ENCODE measurements at places on chromosomes 11 and 22. TPM values are rescaled to one million over a fixed set of nuclear protein-coding genes. Genes with fewer than 3 reads are reported as not detected.

DNA sequence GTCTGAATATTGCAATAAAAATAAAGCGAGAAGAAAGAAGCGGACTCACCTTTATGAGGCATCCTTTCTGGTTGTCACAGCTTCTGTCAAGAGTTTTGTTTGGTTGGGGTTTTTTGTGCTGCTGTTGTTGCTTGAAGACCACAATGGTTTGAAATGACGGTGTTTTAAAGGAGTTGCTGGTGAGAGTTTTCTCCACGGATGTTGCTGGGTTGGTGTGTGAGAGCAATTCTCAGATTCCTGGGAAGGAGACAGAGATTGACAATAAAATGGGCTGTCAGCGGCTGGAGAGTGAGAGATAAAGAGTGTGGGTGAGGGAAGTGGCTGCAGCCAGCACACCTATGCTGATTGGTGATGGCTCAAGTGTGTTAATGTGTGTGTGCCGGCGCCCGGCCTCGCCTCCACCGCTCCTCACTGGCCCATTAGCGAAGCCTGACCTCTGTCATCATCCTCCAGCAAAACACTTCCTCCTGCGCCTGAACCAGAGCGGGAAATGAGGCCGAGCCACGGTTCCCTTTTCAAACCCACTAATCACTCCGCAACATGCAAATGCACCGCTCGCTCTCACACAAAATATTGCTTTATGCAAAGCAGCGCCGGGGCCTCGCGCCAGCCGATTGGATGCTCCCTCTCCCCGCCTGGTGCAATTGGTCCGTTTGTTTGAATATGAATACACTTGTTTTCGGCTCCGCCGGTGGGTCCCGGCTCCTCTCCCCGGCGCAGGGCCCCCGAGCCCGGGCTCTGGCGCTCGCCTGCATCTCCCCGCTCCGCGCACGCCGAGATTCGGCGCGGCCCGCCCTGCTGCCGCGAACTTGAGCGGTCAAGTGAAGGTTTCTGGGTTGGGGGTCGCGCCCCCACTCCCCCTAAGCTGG lies at the start of gene PAX6:
Gene PAX6, minus strand, starts transcription at position 544 of the 869 bp plus-strand sequence. CDS start 4,911 bp downstream, outside the sequence.
- no peak for DNase-seq

DNA sequence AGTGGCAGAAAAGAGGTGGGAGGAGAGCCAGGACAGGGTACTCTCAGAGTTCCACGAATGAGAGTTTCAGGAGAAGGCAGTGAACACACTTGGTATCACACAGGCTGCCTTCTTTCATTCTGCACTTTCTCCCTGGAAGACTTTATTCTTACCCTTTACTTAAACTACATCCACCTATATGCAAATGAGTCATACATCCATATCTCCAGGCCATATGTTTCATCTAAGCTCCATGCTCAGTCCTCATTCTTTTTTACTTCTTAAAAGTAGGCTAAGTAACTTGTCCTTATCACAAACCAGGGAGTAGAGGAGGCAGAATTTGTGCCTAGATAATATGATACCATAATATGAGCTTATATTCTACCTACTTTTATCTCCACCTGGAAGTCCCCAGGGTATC lies 6.2 kb upstream of the HYLS1 start:
- DNase-seq, result no peak

- DNase-seq, result no peak
These were observed 1152.1 kb downstream of the TBC1D22A start for GRCh38 chr22:47914481-47915097.

DNA sequence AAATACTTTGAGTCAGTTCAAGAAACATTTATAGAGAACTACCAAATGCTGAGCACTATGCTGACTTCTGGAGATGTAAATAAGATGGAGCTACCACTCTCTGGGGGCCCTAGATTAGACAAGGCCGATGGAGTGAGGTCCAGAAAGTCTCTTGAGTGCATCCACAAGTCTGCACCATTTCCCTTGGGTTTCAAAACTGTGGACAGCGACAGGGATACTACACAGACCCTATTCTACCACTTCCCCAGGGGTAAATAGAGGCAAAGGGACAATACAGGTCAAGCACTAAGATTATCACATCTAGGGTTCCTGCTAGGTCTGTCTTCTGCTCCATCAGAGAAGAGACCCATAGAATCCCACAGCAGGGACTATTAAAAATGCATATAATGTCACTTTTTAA lies 183.2 kb downstream of the GRIA4 start:
- DNase-seq, result no peak

DNA sequence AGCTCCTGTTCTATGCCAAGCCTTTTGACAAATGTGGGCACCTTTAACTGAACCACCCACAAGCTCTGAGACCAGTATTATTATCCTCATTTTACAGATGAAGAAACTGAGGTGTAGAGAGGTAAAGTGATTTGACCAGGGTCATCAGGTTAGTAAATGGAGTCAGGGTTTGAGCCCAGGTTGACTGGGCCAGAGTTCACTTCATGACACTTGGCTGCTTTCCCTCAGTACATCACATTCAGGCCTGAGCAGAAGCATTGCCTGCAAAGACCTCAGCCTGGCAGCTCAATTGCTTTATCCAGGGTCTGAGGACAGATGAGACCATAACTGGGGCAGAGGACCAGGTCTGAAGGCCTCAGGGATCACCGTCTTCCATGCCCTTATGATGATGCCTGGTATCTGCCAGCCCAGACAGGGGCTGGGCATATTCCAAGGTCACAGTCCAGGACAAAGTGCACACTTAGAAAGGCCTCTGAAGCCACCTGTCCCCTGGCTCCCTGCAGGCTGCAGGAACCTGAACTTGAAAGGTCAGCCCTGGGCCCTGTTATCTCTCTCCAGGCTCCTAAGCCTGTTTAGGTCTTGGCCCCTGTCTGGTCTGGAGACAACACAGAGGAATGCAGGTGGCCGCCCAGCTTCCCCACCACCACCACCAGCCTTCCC lies 32.0 kb downstream of the POU2AF3 start:
- DNase-seq, result no peak

ACO2 gene
- 53.1 TPM for total RNA-seq

POU2AF2 gene
- 0.61 TPM for total RNA-seq
